ENCODE measurements at places on chromosomes 3 and 15.

- no peak for DNase-seq
Measured at GRCh38 chr15:92142242-92143232, 251.1 kb upstream of the ST8SIA2 start.

GRCh38 chr3:197749601-197750395 lies at the start of gene FYTTD1:
TSS of gene FYTTD1 (plus strand) at chr3:197749883. CDS start at chr3:197749972, 89 bp downstream.
- peak; percentile 85 for DNase-seq

DNA sequence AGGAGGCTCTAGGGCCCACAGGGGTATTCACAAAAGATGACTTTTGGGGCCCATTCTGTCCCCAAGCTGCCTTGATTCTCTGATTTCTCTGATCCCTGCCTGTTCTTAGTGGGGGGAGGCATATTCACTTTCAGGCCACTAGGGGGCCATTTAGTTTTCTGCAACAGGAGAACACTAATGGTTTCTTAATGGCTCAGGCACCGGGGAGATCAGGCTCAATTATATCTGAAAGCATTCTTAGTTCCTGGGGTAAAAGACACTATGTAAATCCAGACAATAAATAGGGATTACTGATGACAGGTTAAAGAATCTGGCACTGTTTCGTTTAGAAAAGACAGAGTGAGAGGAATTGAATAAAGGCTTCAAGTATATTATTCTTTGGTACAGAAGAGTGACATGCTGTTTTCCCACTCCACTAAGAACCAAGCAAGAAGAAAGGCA lies 2.5 kb upstream of the INAFM2 start:
- DNase-seq, result no peak

GRCh38 chr15:30974112-30974511 lies 17.3 kb downstream of the MTMR10 start:
- no peak for DNase-seq

- peak; percentile 20 for DNase-seq
Measured at GRCh38 chr3:49803465-49804140, 542 bp downstream of the INKA1 start.

DNA sequence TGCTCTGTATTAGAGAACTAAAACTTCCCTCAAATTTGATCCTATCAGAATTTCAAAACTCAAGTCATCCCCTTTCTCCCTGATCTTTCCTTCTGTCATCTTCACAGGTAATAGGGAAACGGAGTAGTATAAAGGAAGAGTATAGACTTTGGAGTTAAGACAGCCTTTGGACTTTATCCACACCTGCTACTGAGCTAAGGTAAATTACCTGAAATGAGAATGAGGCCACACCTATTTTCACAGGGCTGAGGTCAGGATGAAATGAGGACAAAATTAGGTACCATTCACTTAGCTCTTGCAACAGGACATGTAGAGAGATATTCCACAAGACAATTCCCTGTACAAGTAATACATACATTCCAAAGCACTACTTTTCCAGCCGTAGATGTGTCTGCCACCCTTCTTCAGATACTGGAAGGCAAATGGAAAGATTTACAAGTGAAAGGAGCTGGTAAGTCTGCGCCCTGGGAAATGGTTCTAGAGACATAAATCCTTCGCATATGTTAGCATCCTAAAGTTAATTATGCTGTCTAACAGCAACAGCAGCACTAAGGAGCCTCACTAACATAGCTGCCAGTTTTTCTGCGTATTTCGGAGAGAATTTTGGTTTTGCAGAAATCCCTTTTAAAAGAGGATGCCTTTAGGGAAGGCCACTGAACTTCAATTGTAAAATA lies 461.8 kb downstream of the SHQ1 start:
- DNase-seq, result no peak

DNA sequence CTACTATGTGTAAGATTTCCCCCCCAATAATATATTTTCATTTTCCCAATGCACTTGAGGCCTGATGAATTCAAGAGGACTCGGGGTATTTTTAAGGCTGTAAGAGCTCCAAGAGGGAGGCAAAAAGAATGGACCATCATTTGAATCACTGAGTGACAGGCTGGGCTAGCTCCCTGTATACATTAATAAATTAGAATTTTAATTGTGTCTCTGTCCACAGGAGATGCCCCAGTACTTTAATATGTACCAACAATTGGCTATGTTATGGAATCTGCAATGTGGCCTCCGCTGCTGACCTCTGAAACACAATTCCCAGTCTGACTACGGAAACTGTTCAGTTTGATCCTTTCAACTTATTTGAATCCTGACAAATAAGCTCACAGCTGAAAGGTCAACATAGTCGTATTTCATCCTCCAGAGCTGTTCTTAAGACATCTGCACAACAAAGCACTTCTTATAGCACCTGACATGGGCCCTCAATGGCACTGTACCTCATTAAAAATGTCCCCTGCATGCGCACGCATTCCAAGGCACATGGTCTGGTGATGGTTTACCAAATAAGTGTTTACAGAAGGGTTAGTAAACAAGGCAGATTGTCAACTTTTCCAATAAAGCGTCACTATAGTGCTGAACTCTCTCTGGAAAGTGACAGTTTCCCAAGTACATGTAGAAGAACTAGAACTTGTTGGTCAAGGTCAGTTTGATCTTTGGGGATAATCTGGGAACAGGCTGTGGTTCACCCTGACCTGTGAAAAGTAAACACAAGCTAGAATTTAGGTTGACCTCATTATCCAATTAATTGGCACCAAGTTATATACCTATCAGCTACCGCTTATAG lies 472.9 kb downstream of the FOXP1 start:
- DNase-seq, result no peak

DNA sequence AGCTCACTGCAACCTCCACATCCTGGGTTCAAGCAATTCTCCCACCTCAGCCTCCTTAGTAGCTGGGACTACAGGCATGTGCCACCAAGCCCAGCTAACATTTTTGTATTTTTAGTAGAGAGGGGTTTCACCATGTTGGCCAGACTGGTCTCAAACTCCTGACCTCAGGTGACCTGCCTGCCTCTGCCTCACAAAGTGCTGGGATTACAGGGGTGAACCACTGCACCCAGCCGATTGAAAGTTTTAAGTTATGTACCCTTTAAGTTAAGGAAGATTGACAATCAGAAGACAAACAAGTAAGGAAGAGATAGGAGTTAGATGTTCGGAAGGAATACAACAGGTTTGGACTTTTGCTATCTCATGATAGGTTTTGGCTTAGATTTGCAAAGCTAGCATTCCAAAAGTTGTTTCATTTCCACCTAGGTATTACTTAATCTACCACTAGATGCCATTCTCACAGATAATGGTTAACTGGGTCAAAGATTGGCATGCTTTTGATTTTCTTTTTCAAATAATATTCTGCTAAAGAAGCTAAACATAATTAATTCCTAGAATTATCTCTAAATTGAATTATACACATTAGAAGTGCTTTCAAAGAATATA lies 35.0 kb downstream of the GATM start:
- DNase-seq, result no peak

- DNase-seq, result no peak
Measured at GRCh38 chr15:78097667-78098066, 5.3 kb downstream of the SH2D7 start.

DNA sequence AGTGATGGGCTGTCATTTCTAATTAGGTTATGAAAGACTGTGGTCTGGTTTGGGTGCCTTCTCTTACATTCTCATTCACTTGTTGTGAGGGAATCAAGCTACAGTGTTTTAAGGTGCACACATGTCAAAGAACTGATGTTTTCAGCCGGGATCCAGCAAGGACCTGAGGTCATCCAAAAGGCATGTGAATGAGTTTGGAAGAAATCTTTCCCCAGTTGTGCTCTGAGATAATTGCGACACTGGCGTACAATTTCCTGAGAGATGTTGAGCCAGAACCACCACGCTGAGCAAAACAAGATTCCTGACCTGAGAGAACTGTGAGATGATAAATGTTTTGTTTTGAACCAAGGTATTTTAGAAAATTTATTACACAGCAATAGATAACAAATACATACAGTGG lies 295.3 kb upstream of the SLITRK3 start:
- DNase-seq, result no peak

DNA sequence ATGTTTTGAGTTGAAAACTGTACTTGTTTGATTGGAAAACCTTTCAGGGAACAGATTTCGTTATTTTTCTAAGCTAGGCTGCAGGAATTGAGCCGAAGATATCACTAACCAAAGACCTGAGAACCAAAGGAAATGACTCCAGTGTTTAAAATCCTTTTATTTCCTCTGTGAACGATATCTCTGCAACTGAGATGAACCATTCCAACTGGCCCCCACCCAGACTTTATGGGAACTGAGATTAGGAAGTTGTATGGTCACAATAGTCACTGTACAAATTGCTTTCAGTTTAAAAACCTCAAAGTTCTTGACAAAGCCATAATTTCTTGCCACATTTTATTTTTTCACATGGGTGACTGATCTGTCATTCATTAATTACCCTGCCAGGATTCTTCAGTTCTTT lies 232.4 kb downstream of the RBMS3 start:
- DNase-seq, result no peak

DNA sequence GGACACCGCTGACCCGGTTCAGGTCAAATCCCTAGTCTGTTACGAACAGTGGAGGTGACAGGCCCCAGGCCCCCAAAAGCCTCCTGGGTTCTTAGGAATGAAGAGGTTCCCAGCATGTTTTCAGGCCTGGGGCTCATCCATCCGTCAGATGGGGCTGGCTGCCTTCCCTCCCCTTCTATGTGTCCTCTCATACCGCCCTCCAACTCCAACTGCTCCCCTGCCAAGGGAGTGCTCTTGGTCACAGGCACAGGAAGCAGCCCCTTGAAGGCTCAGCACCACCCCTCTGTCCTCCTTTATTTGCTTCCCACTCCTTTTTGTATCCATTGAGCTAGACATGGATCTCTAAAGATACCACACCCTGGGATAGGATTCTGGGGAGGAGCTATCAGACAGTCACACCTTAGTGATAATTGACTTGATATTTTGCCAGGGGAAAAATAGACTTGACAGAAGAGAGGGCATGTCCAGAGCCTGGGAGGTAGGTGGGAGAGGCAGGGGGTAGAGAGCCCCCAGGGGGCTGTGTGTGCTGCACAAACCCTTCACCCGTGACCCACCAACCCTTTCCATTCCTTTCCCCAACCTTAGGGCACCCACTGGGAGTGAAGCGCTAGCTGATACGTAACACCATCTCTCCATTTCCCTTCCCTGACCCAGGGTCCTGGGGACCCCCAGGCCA lies 10.7 kb upstream of the CSPG4 start:
- no peak for DNase-seq
